ENCODE measurements at places on chromosomes 1 and 21. TPM values are rescaled to one million over a fixed set of nuclear protein-coding genes. Genes with fewer than 3 reads are reported as not detected.

The ATF3 gene
- 21.8 TPM for total RNA-seq

The PEX11B gene
- 18.9 TPM for total RNA-seq

The TRABD2B gene
- not detected for total RNA-seq

The MAP10 gene
- total RNA-seq = 0.69 TPM

The PIGK gene
- 22.3 TPM for total RNA-seq

The ERVH48-1 gene
- total RNA-seq = 0.09 TPM

The KIF17 gene
- 0.11 TPM for total RNA-seq

The DMRTA2 gene
- total RNA-seq = not detected

The IRF6 gene
- total RNA-seq = 0.29 TPM

The WNT3A gene
- not detected for total RNA-seq

DNA sequence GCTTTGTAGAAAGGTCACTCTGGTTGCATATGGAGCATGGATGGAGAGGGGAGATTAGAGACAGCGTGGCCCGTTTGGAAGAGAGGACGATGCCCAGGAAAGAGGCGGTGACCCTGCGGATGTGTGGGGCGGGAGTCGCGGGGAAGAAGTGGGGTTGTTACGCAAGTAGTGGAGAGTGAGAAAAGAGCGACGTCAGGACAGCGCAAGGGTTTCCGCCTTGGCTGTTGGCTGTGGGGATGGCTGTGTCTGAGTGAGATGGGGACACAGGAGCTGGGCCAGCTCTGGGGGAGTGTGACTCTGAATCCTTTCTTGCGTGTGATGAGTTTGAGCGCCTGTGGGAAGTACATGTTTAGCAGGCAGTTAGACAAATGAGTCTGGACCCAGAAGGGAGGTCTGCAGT, 3.8 kb downstream of the B4GALT2 start:
- no peaks in the 10 kb centered on the region for H3K27me3 ChIP-seq
- DNase-seq = peak; percentile 32
- peaks cover 78% of the 10 kb centered on the region for H3K36me3 ChIP-seq
- peaks cover 62% of the 10 kb centered on the region for H3K4me1 ChIP-seq
- H3K4me3 ChIP-seq = no peak overlapping the region

DNA sequence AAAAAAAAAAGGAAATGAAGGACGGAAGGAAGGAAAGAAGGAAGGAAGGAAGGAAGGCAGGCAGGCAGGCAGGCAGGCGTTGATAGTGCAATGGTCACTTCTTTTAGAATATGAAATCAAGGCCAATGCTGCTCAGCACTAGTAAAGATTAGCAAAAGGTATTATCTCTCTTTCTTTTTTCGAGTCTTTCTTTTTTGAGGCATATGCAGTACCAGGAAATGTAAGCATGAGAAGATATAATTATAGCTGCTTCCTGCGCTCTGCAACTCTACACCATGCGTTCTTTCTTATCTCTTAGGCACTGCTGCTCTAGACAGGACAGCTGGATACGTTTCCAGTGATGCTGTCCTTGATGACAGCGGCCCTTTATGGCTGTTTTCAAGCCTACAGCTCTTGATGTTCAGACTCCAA, 1512.5 kb upstream of the B3GALT2 start:
- no peaks in the 10 kb centered on the region for H3K36me3 ChIP-seq
- H3K4me1 ChIP-seq = no peaks in the 10 kb centered on the region
- H3K4me3 ChIP-seq = no peak overlapping the region
- H3K27ac ChIP-seq = peak overlapping the region; percentile 33

GRCh38 chr1:89697383-89697782, 64.5 kb downstream of the LRRC8C start:
- H3K36me3 ChIP-seq = no peaks in the 10 kb centered on the region
- DNase-seq = no peak
- H3K4me3 ChIP-seq = no peak overlapping the region
- H3K4me1 ChIP-seq = peaks cover 36% of the 10 kb centered on the region

DNA sequence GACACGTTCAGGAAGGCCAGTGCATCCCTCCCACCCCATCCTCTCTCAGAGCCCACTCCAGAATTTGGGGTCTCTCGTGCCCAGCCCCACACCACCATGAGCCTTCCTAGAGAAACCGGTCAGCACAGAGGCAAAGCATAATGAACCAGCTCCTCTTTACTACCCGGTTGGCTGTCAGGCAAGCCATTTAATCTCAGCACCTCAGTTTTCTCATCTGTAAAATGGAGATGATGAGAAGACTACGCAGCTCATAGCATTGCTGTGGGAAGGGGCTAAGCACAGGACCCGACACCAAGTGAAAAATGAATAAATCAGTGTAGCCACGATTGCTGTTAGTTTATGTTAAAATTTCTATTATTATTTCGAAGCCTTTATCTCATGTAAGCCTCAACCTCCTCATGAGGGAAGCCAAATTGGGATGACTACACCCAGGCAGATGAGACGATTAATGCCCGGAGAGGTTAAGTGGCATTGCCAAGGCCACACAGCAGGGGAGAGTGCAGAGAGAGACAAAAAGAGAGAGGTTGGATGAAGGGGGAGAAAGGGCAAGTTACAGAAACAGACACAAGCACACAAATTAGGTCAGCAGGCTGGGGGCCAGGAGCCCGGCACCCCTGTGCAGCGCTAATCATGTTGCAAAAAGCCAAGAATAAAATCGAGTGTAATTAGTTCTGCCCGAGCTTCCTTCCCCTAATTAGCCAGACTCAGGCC, 25.7 kb downstream of the SDC3 start:
- H3K27ac ChIP-seq = no peak overlapping the region
- peaks cover 27% of the 10 kb centered on the region for H3K4me1 ChIP-seq
- H3K4me3 ChIP-seq = no peak overlapping the region
- DNase-seq = no peak
- no peaks in the 10 kb centered on the region for H3K36me3 ChIP-seq

DNA sequence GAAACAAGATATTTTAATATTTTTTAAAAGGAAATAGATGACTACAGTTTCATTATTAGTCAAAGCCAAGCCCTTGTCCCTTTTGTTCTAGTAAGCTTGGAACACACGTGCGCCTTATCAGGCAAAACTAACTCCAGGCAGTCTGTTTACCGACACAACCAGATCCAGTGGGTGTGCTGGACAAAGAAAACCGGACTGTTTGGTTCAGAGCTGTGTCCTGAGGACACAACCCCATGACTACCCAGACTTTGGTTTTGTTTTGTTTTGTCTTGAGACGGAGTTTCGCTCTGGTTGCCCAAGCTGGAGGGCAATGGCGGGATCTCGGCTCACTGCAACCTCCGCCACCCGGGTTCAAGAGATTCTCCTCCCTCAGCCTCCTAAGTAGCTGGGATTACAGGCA, 13.9 kb upstream of the RHOU start:
- no peak overlapping the region for H3K4me3 ChIP-seq
- H3K27ac ChIP-seq = no peak overlapping the region
- DNase-seq = no peak
- H3K4me1 ChIP-seq = no peaks in the 10 kb centered on the region
- 0 out of 3 replicates have a peak, but pooled peaks cover 6% of the 10 kb centered on the region for H3K27me3 ChIP-seq
- H3K36me3 ChIP-seq = no peaks in the 10 kb centered on the region

- peaks cover 43% of the 10 kb centered on the region for H3K4me1 ChIP-seq
- no peak within 1 kb of the TSS for H3K4me3 ChIP-seq
- peaks cover 33% of the 10 kb centered on the region for H3K27me3 ChIP-seq
- H3K27ac ChIP-seq = no peak within 1 kb of the TSS
These were observed at the start of gene CLDN19 for GRCh38 chr1:42739753-42740700. Gene CLDN19 (minus strand): TSS chr1:42740236. CDS start chr1:42740063, 173 bp downstream.

- no peaks in the 10 kb centered on the region for H3K36me3 ChIP-seq
- no peaks in the 10 kb centered on the region for H3K27me3 ChIP-seq
- no peak overlapping the region for H3K4me3 ChIP-seq
- no peak for DNase-seq
- H3K27ac ChIP-seq = no peak overlapping the region
These were observed 104.0 kb downstream of the NIBAN1 start for GRCh38 chr1:184870319-184870718.

- no peaks in the 10 kb centered on the region for H3K4me1 ChIP-seq
- no peak for DNase-seq
- H3K27me3 ChIP-seq = no peaks in the 10 kb centered on the region
These were observed 15.5 kb upstream of the HMGB4 start for GRCh38 chr1:33848205-33848937.

DNA sequence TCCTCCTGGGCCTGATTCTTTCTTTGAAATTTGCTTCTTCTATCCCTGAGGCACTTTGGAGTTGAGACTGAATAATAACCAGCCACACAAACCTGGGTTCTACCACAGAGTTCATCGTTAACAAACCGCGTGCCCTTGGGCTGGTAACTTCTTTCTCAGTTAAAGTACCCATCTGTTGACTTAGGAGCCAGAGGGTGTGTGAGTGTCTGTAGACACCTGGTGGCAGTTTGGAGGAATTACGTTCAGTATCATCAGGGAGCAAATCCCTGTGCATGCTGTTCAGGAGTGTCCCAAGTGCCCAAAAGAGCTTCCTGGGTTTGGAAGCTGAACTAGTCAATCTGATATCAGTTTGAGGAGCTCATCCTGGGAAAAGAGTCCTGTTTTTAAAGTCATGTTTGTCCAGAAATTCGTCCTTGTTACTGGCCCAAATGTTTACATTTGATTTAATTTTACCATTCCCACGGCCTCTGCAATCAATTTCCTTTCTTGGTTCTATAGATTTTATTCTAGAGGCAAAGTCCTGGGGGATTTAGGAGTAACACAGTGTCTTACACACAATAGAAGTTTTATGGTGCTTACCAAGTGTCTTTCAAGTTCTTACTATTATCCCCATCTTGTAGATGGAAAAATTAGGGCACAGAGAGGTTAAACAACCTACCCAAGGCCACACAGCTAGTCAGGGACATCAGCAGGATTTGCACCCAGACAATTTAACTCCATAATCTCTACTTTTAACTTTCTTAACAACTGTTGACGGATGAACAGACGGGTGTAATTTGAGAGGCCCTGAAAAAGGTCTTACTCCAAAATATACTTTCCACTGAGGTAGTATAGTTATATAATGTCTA, 26.7 kb upstream of the RPTN start:
- no peaks in the 10 kb centered on the region for H3K36me3 ChIP-seq
- DNase-seq = peak; percentile 58
- H3K4me3 ChIP-seq = no peak overlapping the region
- peaks cover 8% of the 10 kb centered on the region for H3K4me1 ChIP-seq

GRCh38 chr21:46211376-46211775, 17.2 kb downstream of the LSS start:
- H3K4me3 ChIP-seq = no peak overlapping the region
- H3K36me3 ChIP-seq = peaks cover 93% of the 10 kb centered on the region
- no peak overlapping the region for H3K27ac ChIP-seq
- H3K4me1 ChIP-seq = no peaks in the 10 kb centered on the region

GRCh38 chr1:5430136-5430535, 562.1 kb downstream of the NPHP4 start:
- H3K36me3 ChIP-seq = no peaks in the 10 kb centered on the region
- no peaks in the 10 kb centered on the region for H3K4me1 ChIP-seq
- peaks cover 43% of the 10 kb centered on the region for H3K27me3 ChIP-seq
- H3K4me3 ChIP-seq = no peak overlapping the region
- no peak overlapping the region for H3K27ac ChIP-seq

- H3K36me3 ChIP-seq = no peaks in the 10 kb centered on the region
- H3K4me1 ChIP-seq = no peaks in the 10 kb centered on the region
- no peak for DNase-seq
- H3K27me3 ChIP-seq = no peaks in the 10 kb centered on the region
- H3K4me3 ChIP-seq = no peak overlapping the region
- H3K27ac ChIP-seq = no peak overlapping the region
These were observed 64.0 kb upstream of the KCNK2 start for GRCh38 chr1:215018555-215018954.

DNA sequence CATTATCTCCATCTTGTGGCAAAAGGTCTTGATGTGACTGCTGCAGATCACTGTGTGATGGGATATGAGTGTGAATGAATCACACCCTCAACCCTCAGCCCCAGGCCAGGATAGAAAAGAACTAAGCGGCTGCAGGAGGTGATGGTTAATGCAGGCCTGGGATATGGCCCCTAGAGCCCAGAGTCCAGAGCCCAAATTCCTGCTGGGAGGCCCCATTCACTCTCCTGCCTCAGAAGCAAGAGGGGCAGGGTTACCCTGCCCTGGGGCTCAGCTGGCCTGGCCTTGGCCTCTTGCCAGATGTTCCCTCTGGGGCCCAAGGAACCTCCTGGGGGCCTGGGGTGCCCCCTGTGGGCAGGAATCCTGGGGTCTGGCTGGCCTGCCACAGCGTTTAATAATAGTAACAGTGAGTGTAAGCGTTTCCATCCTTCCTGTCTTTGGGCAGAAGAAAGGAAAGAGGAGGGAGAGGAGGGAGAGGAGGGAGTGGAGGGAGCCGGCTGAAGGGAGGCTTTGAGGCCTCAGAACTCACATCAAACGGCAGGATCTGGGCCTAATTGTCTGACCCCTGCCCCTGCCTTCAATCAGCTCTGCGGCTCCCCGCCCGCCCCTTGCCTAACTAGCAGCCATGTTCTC, 26.2 kb downstream of the DMAP1 start:
- no peak overlapping the region for H3K27ac ChIP-seq
- no peak overlapping the region for H3K4me3 ChIP-seq
- DNase-seq = peak; percentile 39
- H3K27me3 ChIP-seq = no peaks in the 10 kb centered on the region
- peaks cover 23% of the 10 kb centered on the region for H3K4me1 ChIP-seq

DNA sequence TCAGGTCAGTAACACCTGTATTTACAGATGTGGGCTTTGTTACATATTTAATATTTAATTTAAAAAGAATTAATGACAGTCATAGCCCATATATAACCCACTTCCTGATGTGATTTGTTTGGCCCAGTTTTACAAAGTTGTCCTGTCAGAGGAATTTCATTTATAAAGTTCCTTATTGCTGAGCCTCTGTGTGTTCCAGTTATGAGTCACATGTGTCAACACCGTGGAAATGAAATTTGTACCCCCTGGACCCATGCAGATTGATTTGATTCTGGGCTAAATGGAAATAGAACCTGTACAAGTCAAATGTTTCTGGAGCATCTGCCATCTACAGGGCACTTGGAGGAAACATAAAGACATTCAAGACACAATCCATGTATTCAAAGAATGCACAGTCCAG, 149.2 kb downstream of the CACNA1E start:
- H3K4me3 ChIP-seq = no peak overlapping the region
- DNase-seq = no peak
- H3K27ac ChIP-seq = no peak overlapping the region
- no peaks in the 10 kb centered on the region for H3K36me3 ChIP-seq
- no peaks in the 10 kb centered on the region for H3K27me3 ChIP-seq

GRCh38 chr1:87129606-87130005, 199.1 kb upstream of the LMO4 start:
- H3K27ac ChIP-seq = no peak overlapping the region
- H3K36me3 ChIP-seq = no peaks in the 10 kb centered on the region

- DNase-seq = no peak
- H3K4me1 ChIP-seq = peaks cover 4% of the 10 kb centered on the region
These were observed 224.0 kb downstream of the FGGY start for GRCh38 chr1:59520827-59521418.

DNA sequence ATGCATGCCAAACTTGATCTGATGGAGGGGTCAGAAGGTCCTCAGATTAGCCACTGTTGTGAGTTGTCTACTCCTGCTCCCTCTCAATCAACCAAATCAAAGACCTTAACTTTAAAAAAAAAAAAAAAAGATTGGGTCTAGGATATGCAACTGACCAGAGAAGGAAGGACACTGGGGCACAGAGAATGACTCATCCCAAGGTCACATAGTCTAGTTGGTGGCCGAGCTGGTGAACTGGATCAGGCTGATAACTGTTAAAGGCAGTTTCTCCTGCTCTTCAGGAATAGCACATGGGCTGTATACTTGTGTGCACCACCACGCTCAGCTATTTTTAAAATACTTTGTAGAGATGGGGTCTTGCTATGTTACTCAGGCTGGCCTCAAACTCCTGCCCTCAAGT, 14.8 kb upstream of the S100A7 start:
- no peaks in the 10 kb centered on the region for H3K4me1 ChIP-seq
- H3K36me3 ChIP-seq = no peaks in the 10 kb centered on the region
- no peak for DNase-seq
- H3K4me3 ChIP-seq = no peak overlapping the region
- no peak overlapping the region for H3K27ac ChIP-seq
